Effector memory CD8-positive, alpha-beta T cell (primary cell): ENCODE measurements at places on chromosomes 3 and 15.

GRCh38 chr15:90029024-90029423 lies 27.9 kb downstream of the ZNF710 start:
- no peak for DNase-seq

DNA sequence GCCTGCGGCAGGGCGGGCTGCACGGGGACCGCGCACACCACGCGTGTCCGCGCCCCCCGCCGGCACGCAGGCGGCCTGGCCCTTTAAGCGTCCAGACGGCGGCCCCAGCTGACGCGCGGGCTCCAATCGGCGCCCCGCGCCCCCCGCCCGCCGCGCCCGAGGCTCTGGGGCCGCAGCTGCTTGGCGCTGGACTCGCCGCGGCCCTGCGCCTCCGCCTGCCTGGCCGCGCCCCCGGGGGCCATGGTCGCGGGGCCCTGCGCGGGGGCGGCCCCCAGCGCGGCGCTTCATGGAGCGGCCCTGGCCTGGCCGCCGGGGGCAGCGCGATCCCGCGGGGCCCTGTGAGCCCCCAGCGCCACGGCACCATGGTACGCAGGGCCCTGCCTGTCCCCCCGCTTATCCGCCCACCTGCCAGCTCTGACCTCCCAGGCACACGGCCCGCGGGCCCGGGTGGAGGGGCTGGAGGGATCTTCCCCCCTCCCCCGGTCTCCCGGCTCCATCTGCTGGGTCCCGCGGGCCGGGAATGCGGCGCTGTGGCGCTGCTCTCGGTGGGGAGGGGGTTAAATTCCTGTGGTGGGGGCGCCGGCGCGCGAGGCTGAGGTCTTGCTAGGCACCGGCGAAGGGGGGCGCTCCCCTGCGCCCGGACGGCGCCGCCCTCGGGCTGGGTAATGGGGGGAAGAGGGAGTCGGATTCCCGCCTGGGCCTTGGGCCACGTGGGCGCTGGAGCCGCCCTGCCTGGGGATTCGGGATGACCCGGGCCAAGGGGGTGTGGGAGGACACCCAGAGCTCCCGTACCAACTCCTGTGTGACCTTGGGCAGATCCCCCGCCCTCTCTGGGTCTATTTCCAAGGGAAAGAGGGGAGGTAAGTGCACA lies 1.1 kb downstream of the ZBTB47 start:
- DNase-seq, result no peak

DNA sequence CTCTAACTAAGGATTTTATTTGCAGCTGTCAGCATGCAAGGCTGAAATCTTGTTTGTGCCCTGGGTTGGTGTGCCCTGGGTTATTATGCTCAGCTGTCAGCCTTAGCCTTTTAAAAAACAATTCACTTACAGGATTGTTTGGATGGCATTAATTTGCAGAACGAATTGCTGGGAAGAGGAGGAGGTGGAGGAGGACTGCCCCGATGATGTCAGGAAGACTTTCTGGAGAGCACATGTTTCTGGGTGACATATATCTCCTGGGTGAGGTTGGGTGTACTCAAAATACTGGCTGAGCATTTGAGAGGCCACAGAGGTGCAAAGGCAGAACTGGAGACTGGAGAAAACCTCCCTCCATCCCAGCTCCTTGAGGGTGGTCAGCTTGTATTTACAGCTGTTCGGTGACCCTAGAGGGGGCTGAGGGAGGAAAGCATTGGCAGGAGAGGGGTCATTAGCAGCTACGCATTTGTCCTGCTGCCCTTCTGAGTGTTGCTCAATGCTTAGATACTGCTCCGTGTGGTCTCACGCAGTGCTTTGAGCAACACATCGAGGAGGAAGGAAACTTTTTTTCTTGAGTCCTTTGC lies 59.8 kb upstream of the PSMD6 start:
- no peak for DNase-seq

DNA sequence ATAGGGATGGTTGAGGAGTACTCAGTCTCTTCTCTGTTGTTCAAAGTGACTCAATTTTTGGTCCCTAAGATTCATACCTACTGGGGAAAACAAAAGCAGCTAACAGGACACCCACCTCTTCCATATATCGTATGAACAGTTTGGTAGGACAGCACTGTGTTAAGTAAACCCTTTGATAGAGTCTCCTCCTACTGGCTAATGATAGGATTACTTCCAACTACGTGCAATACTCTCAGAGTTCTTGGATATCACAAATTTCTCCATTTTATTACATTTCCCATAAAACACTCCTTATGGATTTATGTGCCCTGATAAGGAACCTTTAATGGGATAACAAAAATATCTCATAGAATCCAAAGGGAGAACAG lies 200.2 kb upstream of the GOLGA6L4 start:
- DNase-seq, result no peak

- no peak for DNase-seq
Observed at GRCh38 chr3:161028555-161029153, 76.5 kb downstream of the B3GALNT1 start.

DNA sequence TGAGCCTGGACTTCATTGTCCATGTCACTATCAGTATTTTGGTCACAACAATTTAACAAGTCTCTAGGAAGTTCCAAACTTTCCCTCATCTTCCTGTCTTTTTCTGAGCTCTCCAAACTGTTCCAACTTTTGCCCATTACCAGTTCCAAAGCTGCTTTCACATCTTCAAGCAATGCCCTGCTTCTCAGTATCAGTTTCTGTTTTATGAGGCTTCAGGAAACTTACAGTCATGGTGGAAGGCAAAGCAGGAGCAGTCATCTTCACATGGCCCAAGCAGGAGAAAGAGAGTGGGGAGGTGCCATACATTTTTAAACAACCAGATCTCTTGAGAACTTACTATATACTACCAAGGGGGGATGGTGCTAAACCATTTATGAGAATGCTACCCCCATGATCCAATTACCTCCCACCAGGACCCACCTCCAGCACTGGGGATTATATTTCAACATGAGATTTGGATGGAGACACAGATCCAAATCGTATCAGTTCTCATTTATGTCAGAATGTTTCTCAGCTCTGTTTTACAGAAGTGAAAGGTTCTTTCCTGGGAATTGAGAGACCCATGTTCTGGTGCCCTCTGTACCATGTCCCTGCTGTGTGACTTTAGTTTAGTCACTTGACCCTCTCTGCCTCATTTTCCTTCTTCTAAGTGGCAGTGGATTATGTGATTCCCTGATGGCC lies 169.7 kb downstream of the PLCL2 start:
- no peak for DNase-seq

DNA sequence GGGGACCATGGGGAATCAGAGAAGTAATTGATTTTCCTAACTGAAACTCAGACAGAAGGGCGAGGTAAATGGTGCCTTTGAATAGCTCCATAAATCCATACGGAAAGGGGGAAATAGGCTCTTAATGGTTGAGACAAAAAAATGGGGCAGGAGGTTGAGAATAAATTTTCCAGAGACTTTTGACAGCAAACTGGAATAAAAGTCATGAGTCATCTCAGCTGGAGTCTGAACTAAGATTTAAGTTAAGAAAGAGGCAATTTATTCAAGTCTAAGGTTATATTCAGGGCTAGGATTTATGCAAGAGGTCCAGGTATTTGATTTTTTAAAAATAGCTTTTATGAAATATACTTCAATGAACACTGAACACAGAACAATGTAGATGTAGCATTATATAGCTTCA lies 238.7 kb upstream of the RORA start:
- no peak for DNase-seq

GRCh38 chr3:188397766-188398705 lies 244.1 kb downstream of the LPP start:
- DNase-seq, result no peak

GRCh38 chr15:74315626-74316025 lies 51.8 kb downstream of the CYP11A1 start:
- DNase-seq, result no peak

DNA sequence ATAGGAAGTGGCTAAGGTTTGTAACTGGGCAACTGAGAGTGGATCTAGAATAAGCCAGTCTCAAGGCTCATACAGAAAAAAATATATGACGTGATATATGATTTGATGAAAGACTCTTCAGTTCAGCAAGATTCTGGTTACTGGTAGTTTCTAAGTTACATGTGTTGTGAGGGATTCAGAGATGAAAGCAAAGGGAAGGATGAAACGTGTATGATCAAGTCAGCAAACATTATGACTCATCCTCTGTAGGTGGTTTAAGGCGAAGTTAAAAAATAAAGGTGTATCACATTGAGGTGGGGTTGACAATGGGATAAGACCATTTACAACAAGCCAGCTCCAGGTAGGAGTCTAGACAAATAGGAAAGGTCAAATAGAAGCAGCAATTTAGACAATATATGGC lies 16.2 kb downstream of the TERC start:
- no peak for DNase-seq

- no peak for DNase-seq
Observed at GRCh38 chr3:129553171-129553570, 10.2 kb downstream of the H1-8 start.

- DNase-seq, result no peak
Observed at GRCh38 chr3:32293903-32294302, 55.4 kb downstream of the CMTM8 start.

DNA sequence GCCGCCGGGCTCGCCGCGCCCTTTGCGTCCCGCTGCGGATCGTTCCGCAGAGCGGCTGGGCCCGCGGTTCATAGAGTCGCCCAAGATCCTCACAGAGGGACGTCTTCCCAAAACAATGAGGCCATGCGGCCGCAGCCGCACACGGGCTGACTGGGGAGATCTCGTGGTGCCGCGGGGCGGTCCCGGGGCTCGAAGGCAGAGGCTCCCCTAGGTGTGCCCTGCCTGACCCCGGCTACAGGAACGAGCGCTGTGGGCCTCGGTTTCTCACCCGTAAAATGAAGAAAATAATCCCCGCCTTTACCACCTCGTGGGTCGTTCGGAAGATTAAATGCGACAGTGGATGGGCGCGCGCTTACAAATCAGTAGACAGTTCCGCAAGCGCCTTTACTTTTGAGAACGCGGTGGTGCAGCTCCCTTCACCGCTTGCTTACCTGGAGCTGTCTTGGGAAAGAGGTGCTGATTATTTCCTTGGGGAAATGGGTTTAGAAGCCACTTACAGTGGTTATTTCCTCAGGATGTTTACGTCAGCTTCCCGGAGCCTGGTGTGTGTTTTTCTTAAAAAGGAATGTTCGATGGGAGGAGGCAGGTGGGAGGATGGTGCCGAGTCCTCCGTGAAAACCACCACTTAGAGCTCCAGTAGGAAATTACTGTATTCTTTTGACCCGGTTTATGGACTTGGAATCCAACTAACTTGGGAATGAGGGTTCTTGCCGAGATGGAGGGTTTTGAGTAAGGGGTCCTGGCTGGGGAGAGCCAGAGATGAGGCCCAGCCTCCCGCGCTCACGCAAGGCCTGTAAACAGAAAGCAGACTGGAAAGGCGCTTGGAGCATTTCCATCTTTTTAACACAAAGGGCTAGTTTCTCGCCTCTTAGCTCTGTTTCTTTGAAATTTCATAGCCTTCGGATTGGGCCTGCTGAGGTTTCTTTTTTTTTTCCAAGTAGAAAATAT lies 1.9 kb upstream of the MEX3B start:
- no peak for DNase-seq

DNA sequence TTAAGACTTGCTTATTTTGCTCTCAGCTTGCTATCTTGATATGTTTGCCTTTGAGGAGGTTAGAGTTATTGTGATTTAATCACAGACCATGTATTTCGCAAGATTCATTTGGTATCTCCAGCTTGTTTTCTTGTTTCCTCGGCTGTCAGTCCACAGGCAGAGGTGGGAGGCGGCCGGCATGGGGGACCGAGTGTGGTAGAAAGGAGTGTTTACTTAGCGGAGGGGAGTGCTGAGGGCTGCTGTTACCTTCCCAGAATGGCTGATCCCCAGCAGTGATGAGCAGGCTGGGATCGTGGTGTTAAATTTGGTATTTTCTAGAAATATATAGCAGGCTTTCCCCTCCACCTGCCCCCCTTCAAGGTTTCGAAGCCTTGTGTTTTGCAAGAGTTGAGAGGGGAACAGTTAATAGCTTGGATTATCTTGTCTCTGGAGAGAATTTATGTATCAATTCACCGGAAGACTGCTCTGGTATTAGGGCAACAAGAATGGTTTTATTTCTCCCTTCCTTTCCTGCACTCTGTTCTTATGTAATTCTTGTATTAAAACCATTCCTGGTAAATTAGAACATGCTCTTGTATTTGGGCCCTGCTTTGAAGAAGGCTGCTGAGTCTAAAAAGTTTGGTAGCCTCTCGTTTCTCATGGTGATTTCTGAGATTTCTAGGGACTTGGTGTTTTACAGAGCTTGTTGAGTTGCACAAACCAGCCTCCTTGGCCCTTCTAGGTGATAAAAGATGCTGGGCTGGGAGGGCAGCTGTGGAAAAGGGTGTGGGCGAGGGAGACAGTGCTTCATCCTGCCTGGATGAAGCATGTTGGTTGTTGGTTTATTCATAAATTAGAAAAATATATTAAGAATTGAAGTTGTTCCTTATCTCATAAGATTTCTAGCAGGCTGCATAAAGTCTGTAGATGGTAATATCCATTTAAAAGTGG lies 151.4 kb downstream of the IGF1R start:
- DNase-seq, result no peak

DNA sequence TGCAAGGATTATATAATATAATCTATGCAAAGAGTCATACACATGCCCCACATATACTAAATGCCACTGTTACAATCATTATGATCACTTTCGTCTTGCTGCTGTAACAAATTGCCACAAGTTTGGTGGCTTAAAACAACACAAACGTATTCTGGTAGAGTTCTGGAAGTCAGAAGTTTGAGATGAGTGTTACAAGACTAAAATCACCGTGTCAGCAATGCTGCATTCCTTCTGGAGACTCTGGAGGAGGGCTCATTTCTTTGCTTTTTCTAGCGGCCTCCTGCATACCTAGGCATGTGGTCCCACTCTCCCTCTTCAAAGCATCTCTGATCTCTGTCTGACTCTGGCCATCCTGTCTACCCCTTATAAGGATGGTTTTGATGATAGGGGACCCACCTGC lies 1.4 kb upstream of the CCDC174 start:
- DNase-seq, result no peak

DNA sequence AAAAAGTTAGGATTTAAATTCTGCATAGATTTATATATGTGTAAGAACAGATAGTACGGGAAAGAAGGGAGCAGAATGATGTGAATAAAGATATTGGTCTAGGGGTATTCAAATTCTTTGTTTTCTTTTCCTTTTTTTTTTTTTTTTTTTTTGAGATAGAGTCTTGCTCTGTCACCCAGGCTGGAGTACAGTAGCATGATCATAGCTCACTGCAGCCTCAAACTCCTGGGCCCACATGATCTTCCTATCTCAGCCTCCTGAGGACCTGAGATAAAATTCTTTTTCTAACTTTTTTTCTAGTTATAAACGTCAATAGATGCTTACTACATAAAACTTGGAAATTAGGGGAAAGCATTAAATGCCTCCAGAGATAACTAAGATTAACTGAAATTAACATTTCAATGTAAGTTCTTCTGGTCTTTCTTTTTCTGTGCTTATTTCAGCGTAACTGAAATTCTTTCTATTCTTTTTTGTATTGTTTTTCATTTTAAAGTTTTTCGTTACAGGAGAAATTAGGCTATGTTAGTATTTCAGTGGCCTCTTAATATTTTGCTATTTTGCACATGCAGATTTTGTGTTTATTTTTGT lies 29.2 kb downstream of the UBE2Q2 start:
- no peak for DNase-seq

- no peak for DNase-seq
Observed at GRCh38 chr3:69009559-69010410, 3.7 kb downstream of the EOGT start.
